ENCODE measurements at places on chromosomes 12 and 14.

DNA sequence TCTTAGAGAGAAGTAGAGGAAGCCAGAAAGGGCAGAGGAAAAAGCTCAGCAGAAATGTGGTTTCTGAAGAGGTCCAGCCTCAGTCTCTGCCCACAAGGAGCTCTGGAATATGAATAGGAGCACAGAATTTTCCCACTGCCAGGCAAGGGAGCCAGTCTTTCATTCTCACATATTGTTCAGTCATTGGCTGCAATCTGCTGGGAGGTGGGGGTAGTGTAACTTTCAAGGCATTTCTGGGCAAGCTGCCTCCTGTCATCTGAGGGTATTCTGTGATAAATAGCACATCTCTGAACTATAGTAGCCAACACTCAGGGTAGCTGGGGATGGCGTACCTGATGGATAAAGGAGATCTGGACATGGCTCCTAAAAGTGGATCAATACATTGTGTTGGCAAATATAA, 127.2 kb downstream of the LRRK2 start:
- no peak for DNase-seq

GRCh38 chr12:115223991-115224390, 540.0 kb upstream of the TBX3 start:
- no peak for DNase-seq

DNA sequence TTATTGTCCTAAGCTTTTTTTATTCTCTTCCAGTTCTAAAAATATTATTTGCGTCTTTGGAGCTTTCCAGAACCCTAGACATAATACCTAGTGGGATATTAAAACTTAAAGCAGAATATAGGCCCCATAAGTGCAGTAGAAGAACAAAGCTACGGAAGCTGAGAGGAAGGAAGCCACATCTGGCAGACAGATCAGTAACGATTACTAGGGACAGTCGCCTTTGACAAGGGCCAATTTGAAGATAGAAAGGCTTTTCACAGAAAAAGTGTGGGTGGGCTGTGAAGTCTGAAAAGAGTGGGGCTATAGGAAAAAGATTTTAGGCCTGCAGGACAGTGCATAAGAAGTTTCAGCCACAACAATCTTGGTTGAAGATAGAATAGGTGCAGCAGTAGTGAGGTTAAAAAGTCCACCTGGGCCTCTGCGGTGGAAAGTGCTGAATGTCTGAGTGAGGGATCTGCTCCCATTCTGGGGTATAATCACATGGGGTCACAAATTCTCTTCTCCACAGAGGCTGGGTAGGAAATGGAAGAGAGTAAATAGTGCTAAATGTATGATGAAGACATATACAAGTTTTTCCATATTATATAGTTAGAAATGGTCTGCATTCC, 114.5 kb downstream of the CMAS start:
- DNase-seq: no peak

DNA sequence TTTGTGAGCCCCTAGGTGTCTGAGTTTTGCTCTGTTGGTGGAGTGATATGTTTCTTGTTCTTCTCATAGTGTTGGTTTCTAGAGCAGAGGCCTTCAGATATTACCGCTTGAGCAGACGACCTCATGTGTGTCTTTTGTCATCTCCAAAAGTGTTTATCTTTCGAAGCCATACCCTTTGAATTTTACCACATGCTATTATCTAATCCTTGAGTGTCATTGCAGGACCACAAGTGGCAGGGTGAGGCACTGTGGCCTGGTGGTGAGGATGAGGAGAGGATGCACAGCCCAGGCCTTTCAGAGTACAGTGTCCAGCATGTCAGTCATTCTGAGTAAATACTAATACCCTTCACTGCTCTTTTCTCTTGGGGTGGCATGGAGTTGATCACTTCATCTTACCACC, 57.2 kb upstream of the CISTR start:
- DNase-seq: no peak

GRCh38 chr14:26963711-26964110, 365.9 kb upstream of the NOVA1 start:
- no peak for DNase-seq

- DNase-seq: no peak
Measured at GRCh38 chr12:92740411-92740810, 37.6 kb downstream of the PLEKHG7 start.

GRCh38 chr12:95790033-95790916, at the start of gene NTN4:
NTN4 (minus strand) TSS chr12:95790764; CDS start chr12:95790309, 455 bp downstream.
- DNase-seq: peak; percentile 69

GRCh38 chr12:48750769-48751356, 34.4 kb upstream of the CCNT1 start:
- no peak for DNase-seq

DNA sequence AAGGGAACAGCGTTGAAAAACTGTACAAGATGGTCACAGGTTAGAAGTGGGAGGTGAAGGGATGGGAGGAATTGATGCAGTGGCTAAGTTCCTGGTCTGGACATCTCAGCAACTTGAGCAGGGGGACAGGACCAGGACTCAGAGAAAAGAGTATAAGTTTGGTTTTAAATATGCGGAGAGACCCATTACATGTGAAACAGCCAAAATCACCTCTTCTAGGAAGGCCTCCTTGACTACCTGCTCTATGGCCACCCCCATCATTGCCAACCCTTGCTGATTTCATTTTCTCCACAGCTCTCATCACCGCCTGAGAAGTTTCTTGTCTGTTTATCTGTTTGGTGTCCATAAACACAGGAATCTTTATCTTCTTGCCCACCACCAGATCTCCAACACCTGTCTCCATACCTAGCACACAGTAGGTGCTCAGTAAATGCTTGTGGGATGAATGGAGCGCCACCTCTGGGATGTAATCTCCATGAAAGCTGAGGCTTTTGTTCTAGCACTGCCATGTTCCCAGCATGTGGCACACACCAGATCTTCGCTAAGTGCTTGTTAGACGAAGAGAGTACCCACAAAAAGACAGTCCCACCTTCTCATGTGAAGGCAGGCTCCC, 11.2 kb upstream of the PHETA1 start:
- no peak for DNase-seq

GRCh38 chr14:64861916-64862315, 17.8 kb downstream of the SPTB start:
- DNase-seq: no peak

DNA sequence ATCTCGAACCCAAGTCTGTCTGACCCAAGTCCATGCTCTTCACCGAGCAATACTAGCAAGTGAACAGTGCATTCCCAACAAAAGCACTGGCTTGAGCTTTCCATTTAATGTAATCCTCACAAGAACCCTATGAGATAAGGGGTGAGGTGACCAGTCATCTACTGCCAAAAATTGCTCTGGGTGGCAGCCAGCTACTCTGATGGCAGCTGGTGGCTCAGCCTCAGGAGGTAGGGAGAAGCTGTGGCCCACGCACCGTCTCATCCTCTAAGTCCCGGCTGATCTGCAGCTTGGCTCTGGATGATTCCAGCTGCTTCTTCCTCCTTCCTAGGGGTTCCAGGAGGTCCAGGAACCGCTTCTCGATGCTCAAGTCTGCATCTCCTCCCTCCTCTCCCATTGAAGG, 75.2 kb downstream of the PLEKHG3 start:
- DNase-seq: no peak

GRCh38 chr12:122681814-122682213, 21.3 kb downstream of the HCAR2 start:
- peak; percentile 73 for DNase-seq

DNA sequence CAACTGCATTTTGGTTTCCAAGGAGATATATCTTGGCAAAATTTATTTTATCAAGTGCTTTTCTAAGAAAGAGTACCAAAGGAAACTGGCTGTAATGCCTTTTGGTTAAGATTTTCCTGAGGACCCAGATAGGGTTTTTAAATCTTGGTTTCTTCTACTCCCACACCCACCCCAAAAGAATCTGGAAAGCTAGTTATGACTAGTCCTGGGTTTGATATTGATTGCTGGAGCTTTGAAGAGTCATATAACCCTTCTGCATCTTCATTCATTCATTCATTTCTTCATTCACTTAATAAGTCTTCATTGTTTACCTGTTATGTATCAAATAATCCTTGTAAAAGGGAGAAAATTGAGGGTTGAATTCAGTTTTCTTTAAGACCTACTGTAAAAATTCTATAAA, 425.2 kb downstream of the PCNX1 start:
- DNase-seq: no peak

DNA sequence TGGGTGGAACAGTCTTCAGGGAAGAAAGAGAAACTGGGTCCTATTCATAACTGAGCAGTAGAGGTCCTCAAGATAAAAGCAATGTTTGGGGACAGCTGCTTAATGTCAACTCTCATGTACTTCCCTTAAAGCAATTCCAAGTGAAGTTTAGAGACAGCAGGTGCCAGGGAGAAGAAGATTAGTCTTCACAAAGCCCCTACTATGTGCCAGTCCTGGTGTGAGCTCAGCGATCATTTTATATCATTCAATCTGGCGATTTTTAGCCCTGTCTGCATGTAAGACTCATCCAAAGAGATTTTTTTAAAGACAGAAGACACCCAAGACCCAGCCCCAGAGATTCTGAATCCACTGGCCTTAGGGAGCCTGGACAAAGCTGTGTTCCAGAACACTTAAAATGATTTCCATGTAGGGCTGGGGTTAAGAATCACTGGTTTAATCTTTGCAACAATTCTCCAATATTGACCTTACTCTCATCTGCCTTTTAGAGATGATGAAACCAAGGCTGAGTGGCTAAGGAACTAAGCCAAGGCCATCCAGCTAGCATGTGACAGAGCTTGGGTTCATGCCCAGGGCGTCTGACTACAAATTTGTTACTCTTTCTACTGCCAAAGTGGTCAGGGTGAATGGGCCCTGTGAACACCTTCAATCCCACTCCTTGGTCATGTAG, 404.5 kb upstream of the TBX3 start:
- peak; percentile 28 for DNase-seq

DNA sequence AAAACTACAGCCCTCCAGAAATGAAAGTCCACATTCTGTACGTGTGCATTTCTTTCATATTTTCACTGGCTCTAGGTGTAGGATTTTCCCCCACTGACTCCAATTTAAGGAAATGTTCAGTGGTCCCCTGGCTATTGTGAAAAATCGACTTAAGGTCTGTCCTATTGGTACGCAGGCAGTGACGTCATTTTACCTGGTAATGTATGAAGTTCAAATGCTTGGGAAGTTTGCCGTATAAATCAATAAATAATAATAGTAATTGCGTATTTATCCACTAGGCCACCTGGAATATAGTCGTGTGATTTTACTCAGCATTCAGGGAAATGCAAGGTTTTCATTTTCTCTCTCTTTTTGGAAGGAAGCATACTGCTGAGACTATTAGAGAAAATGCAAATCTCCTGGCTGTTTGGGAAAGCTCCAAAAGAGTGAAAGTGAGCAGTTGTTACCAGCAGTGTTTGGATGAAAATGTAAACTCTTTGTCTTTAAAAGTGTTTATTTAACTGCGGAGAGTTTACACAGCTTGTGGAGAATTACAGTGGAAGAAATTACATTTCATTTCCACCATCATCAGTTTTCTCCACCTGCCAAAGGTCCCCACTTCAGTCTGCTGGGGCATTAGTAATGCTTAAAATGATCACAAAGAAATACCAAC, 107.0 kb downstream of the EXOC5 start:
- DNase-seq: no peak

GRCh38 chr14:93017301-93017797, 94.4 kb downstream of the CHGA start:
- no peak for DNase-seq

GRCh38 chr12:18429366-18429765, 168.0 kb downstream of the PIK3C2G start:
- no peak for DNase-seq

- DNase-seq: peak; percentile 50
Measured at GRCh38 chr12:22477166-22477893, 67.0 kb downstream of the C2CD5 start.

- no peak for DNase-seq
Measured at GRCh38 chr14:105324871-105325270, 10.3 kb downstream of the PACS2 start.

GRCh38 chr14:20757965-20758364, 10.2 kb upstream of the EDDM3B start:
- DNase-seq: no peak

GRCh38 chr12:5114436-5114835, 70.8 kb downstream of the KCNA5 start:
- DNase-seq: no peak

- no peak for DNase-seq
Measured at GRCh38 chr12:105834496-105834895, 304.3 kb downstream of the NUAK1 start.

GRCh38 chr12:92951006-92951405, 21.9 kb upstream of the EEA1 start:
- no peak for DNase-seq

GRCh38 chr14:49861699-49862088, 9.1 kb upstream of the NEMF start:
- peak; percentile 73 for DNase-seq

- no peak for DNase-seq
Measured at GRCh38 chr14:37569729-37570128, 25.3 kb downstream of the FOXA1 start.

DNA sequence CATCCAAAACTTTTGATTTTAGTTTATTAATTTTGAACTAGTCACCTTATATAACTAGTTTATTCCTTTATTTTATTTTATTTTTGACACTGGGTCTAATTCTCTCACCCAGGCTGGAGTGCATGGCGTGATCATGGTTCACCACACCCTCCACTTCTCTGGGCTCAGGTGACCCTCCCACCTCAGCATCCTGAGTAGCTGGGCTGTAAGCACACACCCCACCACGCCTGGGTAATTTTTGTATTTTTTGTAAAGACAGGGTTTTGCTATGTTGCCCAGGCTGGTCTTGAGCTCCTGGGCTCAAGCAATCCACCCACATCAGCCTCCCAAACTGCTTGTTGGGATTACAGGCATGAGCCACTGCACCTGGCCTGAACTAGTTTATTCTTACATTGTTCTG, 17.3 kb downstream of the PCNX1 start:
- DNase-seq: no peak

DNA sequence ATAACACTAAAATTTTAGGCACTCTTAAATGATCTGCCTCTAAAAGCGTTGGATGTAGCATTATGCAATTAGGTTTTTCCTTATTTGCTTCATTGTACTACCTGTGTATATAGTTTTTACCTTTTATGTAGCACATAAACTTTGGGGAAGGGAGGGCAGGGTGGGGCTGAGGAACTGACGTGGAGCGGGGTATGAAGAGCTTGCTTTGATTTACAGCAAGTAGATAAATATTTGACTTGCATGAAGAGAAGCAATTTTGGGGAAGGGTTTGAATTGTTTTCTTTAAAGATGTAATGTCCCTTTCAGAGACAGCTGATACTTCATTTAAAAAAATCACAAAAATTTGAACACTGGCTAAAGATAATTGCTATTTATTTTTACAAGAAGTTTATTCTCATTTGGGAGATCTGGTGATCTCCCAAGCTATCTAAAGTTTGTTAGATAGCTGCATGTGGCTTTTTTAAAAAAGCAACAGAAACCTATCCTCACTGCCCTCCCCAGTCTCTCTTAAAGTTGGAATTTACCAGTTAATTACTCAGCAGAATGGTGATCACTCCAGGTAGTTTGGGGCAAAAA, 4.1 kb downstream of the CDKN1B start:
- DNase-seq: no peak

DNA sequence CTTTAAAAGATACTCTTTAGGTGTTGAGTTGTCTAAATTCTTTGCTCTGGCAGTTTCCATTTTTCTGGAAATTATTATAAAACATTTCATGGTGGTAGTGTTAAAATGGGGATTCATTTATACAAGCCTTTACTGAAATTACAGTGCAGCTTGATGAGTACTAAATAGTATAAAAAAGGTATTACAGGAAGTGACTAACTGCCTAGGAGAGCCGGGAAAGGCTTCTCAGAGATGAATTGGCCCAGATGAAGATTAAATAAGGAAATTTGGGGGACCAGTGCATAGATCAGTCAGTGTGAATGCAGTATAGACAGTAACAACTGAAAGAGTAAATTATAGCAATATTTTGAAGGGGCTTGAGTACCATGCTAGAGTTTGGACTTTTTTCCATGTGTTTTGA, 7.5 kb downstream of the PSMA6 start:
- DNase-seq: no peak
